Activated T-cell treated with anti-CD3 and anti-CD28 coated beads, Interleukin-2, amount 50 U/mL, for 48 hours (primary cell): ENCODE measurements at places on chromosomes 2 and 18.
A peak's percentile ranks its signal among the peaks of the same experiment; 100 is the strongest.

DNA sequence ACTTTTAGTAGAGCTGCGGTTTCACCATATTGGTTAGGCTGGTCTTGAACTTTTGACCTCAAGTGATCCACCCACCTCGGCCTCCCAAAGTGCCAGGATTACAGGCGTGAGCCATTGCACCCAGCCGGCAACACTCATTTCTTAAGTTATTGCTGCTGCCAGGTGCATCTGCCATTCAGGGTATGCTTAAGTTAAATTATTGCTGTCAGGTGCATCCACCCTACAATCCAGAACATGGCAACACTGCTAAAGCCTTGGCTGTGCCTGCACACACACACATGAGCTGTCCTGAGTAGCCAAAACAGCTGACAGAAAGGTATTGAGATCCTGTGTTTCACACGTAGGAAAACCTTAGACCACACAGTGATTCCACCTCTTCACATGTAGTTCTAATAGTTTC lies 148.2 kb downstream of the FAM161A start:
- no peak for DNase-seq

DNA sequence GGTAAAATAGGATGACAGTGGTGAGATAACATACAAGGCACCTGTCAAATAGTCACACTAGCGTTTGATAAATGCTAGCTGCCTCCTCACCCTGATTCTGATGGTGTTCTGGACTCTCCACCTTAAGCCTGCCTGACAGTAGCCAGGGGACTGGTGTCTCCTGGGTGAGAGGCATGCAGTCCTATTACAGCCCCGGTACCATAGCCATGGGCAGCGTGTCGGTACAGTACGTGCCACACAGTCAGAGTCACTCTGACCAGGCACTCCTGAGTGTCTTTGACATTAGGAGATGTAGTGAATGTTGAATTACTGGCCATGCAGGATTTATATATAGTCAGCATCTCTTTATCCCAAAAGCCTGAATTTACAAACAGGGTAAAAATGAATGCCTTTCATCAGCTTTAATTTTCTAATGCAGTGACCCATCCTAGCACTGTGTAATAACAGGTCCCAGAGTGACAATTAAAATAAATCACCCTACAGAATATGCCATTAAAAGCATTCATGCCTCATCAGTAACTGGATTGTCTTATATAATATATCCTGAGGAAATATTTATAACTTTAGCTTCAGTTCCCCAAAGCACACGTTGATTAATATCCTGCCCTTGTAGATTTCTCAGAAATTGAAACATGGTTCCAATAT lies 760.3 kb upstream of the SOX11 start:
- DNase-seq = no peak

DNA sequence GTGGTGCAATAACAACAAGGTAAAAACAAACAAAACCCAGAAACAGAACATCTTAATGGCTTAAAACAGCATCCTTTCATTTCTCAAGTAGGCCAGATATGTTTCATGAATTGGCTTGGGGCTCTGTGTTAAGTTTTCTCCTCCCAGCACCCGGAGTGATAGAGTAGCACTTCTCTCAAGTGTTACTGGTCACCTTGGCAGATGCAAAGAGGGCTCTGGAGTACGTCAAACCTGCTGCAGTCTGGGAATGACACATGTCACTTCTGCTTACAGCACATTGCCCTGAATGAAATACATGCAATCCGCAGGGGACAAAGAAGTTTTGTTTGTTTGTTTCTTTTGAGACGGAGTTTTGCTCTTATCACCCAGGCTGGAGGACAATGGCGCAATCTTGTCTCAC lies 639.3 kb downstream of the CNTNAP5 start:
- no peak for DNase-seq

- DNase-seq = no peak
Observed at GRCh38 chr2:236823041-236823629, 253.5 kb downstream of the ACKR3 start.

- DNase-seq = no peak
Observed at GRCh38 chr2:43777306-43777926, 3.6 kb downstream of the DYNC2LI1 start.

GRCh38 chr2:32478889-32479620 lies 122.2 kb downstream of the BIRC6 start:
- DNase-seq = no peak

DNA sequence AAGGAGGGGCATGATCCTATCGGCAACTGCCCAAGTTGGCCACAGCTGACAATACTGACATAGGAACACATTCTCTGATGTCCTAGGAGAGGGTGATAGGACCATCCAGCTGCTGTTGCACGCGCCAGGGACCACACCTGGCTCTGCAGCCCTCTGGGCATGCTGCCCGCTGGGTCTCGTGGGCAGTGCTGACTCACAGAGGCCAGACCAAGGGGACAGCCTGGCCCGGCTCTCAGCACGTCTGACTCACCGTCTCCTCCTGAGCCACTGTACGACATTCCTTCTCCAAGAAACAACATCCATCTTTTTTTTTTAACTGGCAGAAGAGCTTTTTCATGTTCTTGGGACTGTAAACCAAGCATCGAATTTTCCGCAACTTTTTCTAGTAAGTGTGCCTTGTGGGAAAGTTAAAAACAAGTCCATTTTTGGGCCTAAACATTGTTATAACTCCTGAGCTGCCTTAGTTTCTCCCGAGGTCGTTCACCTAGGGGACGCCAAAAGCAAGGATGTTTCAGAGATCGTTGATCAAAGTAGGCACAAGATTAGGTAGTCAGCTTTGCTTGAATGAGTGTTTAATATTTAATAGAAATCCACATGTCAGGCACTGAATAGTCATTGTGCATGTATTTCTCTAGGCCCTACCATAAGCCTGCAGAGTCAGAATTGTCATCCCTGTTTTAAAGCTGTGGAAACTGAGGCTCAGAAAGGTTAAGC lies 100.3 kb downstream of the TTC32 start:
- no peak for DNase-seq

DNA sequence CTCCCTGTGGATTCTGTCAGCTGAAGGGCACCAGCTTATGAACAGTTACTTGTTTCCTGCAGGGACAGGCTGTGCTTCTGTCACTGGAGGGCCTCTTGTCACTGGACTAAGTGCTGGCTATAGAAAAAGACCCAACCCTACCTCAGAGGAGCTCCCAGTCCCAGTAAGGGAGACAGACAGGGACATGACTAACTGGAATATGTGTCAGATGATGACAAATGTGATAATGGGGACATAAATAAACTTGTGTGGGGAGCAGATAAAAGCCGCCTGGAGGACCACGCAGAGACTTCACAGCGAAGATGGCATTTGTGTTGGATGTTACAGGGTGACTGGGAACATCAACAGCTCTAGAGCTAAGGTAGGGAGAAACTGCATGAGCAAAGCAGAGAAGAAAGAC lies 95.0 kb downstream of the MAPRE2 start:
- no peak for DNase-seq

- no peak for DNase-seq
Observed at GRCh38 chr2:227671170-227671905, 4.7 kb downstream of the SCYGR5 start.

- DNase-seq = no peak
Observed at GRCh38 chr2:162025121-162025911, 48.7 kb downstream of the DPP4 start.

- DNase-seq = no peak
Observed at GRCh38 chr2:235486729-235487128, 7.1 kb upstream of the AGAP1 start.

- DNase-seq = no peak
Observed at GRCh38 chr2:234240917-234241316, 190.4 kb downstream of the SPP2 start.

GRCh38 chr2:68293024-68293423 lies 26.7 kb downstream of the CNRIP1 start:
- no peak for DNase-seq

DNA sequence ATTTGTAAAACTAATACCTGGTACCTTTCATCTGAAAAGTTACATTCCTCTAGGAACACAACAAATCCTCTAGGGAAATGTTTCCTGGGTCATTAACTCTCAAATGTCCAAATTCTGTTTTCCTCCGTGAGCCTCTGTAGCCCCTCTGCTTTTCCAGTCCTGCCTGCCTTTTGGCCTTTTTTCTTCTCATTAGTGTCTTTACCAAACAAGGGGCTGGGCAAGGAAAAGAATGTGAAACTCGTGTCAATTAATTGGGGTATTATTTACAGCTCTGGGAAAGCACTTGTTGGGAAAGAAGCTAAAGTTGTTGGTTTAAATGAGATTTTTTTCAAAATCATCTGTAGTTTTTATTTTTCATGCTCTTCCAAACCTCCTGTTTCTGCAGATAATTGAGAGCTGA lies 198.1 kb upstream of the NRP2 start:
- no peak for DNase-seq

DNA sequence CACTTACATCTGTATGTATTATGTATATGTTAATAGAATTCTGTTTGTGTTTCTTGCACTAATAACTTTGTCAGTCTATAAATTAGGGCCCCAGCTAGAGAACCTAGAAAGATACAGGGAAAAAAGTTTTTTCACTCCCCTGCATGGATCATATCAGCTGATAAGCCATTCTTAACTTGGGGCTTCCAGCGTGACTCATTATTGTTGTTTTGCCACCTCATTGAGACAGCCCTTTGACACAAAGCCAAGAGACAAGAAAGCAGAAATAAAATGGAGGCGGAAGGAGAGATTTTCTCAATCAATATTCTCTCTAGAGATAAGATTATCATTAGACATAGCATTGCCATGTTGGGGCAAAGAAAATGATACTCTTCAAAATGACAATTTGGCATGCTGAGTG lies 93.4 kb downstream of the AKAIN1 start:
- DNase-seq = no peak

GRCh38 chr18:78867131-78867530 lies 112.5 kb upstream of the SALL3 start:
- no peak for DNase-seq

- DNase-seq = no peak
Observed at GRCh38 chr2:226772389-226773179, 27.0 kb downstream of the IRS1 start.

DNA sequence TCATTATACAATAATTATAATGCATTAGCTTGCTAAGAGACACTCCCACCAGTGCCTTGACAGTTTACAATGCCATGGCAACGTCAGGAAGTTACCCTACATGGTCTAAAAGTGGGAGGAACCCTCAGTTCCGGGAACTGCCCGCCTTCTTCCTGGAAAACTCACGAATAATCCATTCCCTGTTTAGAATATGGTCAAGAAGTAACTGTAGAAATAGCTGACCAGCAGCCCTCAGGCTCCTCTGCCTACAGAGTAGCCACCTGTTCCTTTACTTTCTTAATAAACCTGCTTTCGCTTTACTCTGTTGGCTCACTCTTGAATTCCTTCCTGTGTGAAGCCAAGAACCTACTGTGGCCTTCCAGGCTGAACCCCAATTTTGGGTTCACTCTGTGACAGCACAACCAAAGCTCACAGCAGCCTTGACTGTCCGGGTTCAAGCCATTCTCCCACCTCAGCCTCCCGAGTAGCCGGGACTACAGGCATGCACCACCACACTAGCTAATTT lies 20.0 kb upstream of the PTPN2 start:
- peak; percentile 71 for DNase-seq

DNA sequence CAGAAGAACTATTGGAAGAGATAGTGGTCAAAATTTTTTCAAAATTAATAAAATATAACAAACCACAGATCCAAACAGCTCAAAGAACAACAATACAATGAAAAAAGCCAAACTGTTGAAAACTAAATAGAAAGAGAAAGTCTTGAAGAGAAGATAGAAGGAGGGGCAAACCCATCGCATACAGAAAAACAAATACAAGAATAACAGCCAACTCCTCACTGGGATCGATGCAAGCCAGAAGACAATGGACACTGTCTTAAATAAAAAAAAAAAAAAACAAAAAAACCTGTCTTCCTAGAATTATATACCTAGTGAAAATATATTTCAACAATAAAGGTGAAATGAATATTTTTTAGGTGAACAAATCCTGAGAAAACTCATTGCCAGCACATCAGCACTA lies 34.1 kb upstream of the ARHGAP25 start:
- DNase-seq = no peak

DNA sequence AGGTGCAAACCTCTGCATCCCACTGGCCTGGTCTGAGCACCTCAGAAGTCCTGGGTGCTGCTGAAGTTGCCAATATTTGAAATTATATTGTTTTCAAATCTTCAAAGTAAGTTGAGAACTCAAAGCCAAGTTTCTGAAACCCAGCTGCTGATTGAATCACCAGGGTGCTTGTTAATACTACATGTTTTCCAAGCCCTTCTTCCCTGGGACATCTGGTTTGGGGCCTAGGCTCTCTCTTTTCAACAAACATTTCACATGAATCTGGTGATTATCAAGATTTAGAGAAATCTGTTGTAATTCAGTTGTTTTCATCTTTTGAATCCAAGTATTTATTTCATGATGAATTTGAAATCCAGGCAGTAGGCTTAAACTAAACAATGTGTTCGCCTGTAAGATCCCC lies 24.4 kb downstream of the MLPH start:
- no peak for DNase-seq

DNA sequence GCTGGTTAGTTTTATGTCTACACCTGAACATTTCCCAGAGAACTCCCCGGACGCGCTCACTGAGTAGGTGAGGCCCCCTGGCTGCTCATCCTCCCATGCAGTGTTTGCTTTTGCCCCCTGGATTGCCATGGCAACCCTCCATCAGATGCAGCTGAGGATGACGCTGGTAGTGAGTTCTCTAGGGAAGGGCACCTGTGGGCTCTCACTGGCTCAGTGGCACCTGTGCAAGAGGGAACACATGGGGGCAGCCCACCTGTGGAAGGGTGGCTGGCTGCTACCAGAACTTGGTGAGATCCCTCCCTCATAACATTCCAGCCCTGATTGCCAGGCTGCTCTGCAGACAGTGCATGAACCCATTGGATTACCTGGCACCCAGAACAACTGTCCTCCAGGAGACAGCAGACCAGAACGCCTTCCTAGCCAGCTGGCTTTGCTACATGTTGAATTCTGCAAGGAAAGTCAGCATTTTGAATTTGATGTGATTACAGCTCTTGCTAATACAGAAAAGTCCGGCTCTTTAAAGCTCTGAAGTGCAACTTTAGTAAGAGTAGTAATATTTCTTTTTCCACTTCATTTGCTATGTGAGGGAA lies 21.7 kb downstream of the COA5 start:
- DNase-seq = no peak

DNA sequence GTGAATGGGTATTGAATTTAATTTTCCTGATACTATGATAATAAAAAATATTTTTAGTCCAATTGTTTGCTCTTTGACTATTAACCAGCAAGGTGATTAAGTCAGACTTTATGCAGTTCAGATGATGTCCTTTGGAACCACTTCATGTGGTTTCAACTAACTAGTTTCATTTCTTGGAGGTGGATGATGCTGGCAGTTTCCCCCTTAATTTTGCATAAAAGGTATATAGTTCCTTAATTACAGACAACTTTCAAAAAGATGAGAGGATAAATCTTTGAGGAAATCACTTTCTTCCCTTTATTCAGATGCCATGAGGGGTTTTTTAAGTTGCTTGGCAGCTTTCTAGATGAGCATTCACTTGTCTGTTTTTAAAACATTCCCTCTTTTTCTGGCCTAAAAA lies 223.1 kb downstream of the PHLPP1 start:
- DNase-seq = no peak

- no peak for DNase-seq
Observed at GRCh38 chr2:4831751-4832150, 860.4 kb upstream of the SOX11 start.
